ENCODE measurements at places on chromosomes 6 and 20.
A peak's percentile ranks its signal among the peaks of the same experiment; 100 is the strongest.

GRCh38 chr6:89311853-89312531, 3.1 kb downstream of the GABRR2 start:
- peak overlapping the region; percentile 33 for H3K4me3 ChIP-seq
- H3K4me1 ChIP-seq = peaks cover 15% of the 10 kb centered on the region
- H3K27ac ChIP-seq = peak overlapping the region; percentile 70
- no peaks in the 10 kb centered on the region for H3K36me3 ChIP-seq
- no peaks in the 10 kb centered on the region for H3K27me3 ChIP-seq

GRCh38 chr6:57021086-57021720, 25.3 kb upstream of the KIAA1586 start:
- no peaks in the 10 kb centered on the region for H3K27me3 ChIP-seq
- DNase-seq = no peak
- no peaks in the 10 kb centered on the region for H3K36me3 ChIP-seq
- no peak overlapping the region for H3K4me3 ChIP-seq

- no peaks in the 10 kb centered on the region for H3K4me1 ChIP-seq
- H3K27me3 ChIP-seq = no peaks in the 10 kb centered on the region
- no peaks in the 10 kb centered on the region for H3K36me3 ChIP-seq
- H3K4me3 ChIP-seq = no peak overlapping the region
- H3K27ac ChIP-seq = no peak overlapping the region
- DNase-seq = no peak
These were observed 182.7 kb downstream of the ZFP64 start for GRCh38 chr20:52008874-52009273.

- no peaks in the 10 kb centered on the region for H3K36me3 ChIP-seq
- H3K4me1 ChIP-seq = peaks cover 40% of the 10 kb centered on the region
- no peaks in the 10 kb centered on the region for H3K27me3 ChIP-seq
- peak overlapping the region; percentile 15 for H3K27ac ChIP-seq
- H3K4me3 ChIP-seq = peak overlapping the region; percentile 26
These were observed 107.1 kb downstream of the BANF2 start for GRCh38 chr20:17806739-17807441.

DNA sequence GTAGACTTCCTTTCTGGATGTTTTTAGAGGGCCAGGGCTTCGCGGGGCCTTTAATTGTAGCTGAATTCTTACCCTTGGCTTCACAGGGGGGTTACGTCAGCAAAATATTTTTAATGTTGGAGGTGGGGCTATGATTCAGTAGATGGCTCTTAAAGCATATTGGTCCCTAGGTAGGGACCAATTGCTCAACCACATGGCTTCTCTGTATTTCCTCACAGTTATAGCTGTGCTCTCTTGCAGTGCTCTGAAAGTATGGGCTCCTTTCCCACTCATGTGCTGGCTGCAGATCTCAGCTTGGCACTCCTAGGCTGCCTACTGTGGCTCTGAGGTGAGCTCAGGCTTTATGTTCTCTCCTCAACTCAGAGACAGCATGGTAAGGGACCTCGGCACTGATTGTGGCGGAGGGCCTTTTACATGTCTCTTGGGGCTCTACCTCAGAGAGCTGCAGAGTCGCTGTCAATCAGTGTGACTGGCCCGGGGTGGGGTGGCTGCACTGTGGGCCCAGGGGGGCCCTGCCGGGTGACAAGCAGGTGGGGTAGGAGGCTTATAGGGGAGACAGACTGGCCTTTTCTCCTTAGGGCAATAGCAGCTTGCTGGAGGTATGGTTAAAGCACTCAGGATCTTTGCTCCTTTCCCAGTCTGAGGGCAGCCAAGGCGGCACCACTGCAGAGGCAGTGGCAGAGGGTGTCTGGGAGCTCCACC, 318.0 kb downstream of the DOK5 start:
- no peaks in the 10 kb centered on the region for H3K36me3 ChIP-seq
- no peak overlapping the region for H3K4me3 ChIP-seq
- no peak overlapping the region for H3K27ac ChIP-seq
- H3K4me1 ChIP-seq = no peaks in the 10 kb centered on the region
- no peak for DNase-seq
- no peaks in the 10 kb centered on the region for H3K27me3 ChIP-seq

GRCh38 chr20:63049561-63050221, 42.9 kb upstream of the BHLHE23 start:
- H3K36me3 ChIP-seq = no peaks in the 10 kb centered on the region
- no peak overlapping the region for H3K4me3 ChIP-seq
- H3K27ac ChIP-seq = no peak overlapping the region
- no peak for DNase-seq

GRCh38 chr20:11702721-11703518, 214.8 kb upstream of the BTBD3 start:
- no peak for DNase-seq
- no peaks in the 10 kb centered on the region for H3K36me3 ChIP-seq
- H3K27me3 ChIP-seq = no peaks in the 10 kb centered on the region
- no peak overlapping the region for H3K4me3 ChIP-seq
- H3K27ac ChIP-seq = no peak overlapping the region

DNA sequence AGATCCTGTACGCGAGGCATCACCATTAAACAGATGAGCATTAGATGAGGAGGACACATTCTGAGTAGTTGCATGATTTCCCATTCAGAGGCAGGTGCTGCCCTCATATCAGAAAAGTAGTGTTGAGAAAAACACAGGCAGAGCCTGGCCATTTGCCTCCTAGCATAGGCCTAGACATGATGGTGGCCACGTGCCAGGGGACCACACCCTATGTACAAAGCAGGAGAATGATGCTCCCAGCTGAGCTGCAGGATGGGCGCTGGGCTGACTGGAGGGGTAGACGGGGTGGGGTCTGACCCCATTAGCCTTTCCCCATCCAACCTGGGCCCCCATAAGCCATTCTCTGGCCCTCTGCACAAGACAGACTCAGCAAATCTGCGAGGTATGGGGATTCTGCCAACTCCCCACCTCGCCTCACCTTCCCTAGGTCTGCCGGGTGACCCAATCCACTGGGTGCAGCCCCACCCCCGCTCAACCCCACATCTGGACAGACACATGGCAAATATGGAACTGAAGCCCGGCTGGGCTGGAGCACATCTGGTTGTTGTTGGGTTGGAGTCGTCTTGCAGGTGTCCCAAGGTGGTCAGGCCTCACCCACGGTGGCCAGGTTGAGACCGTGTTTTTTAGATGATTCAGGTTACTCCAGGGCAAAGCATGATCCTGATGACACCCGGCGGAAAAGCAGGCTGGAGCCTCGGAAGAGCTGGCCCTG, 13.9 kb downstream of the PI16 start:
- H3K4me3 ChIP-seq = no peak overlapping the region
- H3K4me1 ChIP-seq = peaks cover 14% of the 10 kb centered on the region
- no peak for DNase-seq
- no peak overlapping the region for H3K27ac ChIP-seq
- H3K36me3 ChIP-seq = peaks cover 55% of the 10 kb centered on the region

GRCh38 chr6:143294265-143294860, 156.1 kb downstream of the ADAT2 start:
- no peak for DNase-seq
- no peaks in the 10 kb centered on the region for H3K27me3 ChIP-seq
- H3K27ac ChIP-seq = no peak overlapping the region
- no peaks in the 10 kb centered on the region for H3K4me1 ChIP-seq
- H3K36me3 ChIP-seq = no peaks in the 10 kb centered on the region
- H3K4me3 ChIP-seq = no peak overlapping the region

- H3K4me1 ChIP-seq = no peaks in the 10 kb centered on the region
- no peaks in the 10 kb centered on the region for H3K36me3 ChIP-seq
- no peak overlapping the region for H3K4me3 ChIP-seq
- no peak for DNase-seq
- H3K27me3 ChIP-seq = no peaks in the 10 kb centered on the region
These were observed 40.1 kb downstream of the SNRPB start for GRCh38 chr20:2430538-2430937.

DNA sequence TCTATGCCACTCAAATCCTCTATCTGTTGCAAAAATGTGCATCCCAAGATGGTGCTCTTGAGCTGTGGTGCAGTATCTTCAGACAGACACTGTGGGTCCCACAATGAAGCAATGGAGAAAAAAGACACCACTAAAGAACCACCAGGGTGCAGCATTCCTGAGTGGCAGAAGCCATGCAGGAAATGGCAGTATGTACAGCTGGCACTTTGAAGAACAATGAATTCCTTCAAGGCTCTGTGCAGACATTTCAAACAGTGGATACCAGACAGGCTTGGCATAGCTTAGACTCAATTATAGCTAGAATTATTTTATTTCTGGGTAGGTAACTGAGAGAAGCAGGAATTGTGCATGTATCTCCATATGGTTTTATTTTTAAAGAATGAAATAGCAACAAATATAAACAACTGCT, 24.0 kb upstream of the HDAC2 start:
- H3K4me3 ChIP-seq = no peak overlapping the region
- H3K36me3 ChIP-seq = no peaks in the 10 kb centered on the region
- H3K27me3 ChIP-seq = no peaks in the 10 kb centered on the region
- H3K4me1 ChIP-seq = peaks cover 9% of the 10 kb centered on the region
- DNase-seq = no peak

DNA sequence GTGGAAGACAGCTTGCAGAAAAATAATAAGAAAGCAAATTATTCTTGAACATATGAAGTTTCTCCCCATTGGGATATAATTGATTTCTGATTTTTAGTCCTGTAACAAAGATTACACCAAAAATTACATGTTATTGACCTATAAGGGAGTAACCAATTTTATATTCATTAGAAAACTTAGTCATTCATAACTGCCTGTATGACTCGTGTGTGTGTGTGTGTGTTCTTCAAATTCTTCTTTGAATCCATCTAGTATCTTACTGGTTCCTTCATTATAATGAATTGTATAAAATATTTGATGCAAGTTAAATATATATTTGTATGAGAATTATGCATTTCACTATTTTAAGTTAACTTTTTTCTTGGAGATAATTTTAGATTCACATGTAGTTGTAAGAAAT, 310.4 kb downstream of the HAO1 start:
- no peaks in the 10 kb centered on the region for H3K27me3 ChIP-seq
- H3K27ac ChIP-seq = no peak overlapping the region
- H3K4me1 ChIP-seq = no peaks in the 10 kb centered on the region
- no peaks in the 10 kb centered on the region for H3K36me3 ChIP-seq

- no peak overlapping the region for H3K4me3 ChIP-seq
- no peak overlapping the region for H3K27ac ChIP-seq
- no peaks in the 10 kb centered on the region for H3K27me3 ChIP-seq
- peaks cover 12% of the 10 kb centered on the region for H3K4me1 ChIP-seq
- DNase-seq = no peak
These were observed 7.8 kb downstream of the DUSP15 start for GRCh38 chr20:31862506-31862905.

DNA sequence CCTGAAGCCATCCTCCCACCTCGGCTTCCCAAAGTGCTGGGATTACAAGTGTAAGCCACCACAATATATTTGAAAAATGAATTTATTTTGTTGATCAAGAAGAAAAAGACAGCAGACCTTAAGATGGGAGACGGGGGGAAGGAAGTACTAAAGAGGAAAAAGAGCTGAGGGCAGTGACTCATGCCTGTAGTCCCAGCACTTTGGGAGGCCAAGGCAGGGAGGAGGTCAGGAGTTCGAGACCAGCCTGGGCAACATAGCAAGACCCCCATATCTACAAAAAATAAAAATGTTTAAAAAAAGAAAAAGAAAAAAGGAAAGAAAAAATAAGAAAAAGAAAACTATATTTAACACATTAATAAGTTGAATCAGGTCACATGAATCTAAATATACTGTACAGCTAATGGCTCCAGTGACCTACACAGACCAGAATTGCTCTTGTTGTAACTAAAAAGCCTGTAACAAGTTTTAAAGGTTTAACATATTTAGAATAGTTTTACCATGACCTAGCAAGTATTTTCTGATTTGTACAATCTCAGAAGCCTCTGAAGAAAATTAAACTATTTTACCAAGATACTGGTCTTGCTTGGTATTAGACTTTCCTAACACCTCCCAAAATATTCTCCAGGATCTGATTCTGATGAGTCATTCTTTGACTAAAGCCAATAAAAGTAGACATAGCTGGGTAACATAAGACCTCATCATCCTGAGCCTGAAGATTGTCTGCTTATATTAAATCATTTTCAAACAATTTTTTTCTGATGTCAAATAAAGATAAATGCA, 4.3 kb upstream of the AKIRIN2 start:
- no peaks in the 10 kb centered on the region for H3K36me3 ChIP-seq
- no peaks in the 10 kb centered on the region for H3K27me3 ChIP-seq
- H3K4me1 ChIP-seq = no peaks in the 10 kb centered on the region

DNA sequence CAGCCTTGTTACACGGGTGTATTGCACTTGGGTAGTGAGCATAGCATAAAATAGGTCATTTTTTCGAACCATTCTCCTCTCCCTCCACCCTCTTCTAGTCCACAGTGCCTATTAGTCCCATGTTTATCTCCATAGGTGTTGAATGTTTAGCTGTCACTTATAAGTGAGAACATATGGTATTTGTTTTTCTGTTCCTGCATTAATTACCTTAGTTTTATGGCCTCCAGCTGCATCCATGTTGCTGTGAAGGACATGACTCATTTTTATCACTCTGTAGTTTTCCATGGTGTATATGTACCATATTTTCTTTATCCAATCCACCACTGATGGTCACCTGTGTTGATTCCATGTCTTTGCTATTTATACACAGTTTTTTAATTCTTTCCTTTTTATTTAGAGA, 889.5 kb downstream of the EYS start:
- DNase-seq = no peak
- no peaks in the 10 kb centered on the region for H3K27me3 ChIP-seq
- H3K27ac ChIP-seq = no peak overlapping the region
- no peaks in the 10 kb centered on the region for H3K36me3 ChIP-seq
- no peak overlapping the region for H3K4me3 ChIP-seq

DNA sequence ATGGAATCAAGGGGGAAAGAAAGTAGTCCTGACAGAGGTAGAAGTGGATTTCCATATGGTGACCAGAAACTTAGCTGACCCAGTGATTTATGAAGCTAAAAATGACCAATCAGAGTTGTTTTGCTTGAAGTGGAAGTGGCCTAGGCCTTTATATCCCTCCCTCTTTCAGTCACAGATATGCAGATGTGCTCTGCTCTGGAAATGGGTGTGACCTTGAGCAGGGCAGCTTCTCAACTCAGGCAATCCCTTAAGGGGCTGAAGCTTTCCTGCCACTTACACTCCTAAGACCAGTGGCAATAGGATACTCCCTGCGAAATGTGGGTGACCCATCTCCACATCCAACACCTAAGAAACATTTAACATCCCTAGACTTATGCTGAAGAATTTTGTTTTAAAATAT, 256.6 kb downstream of the EYS start:
- H3K27ac ChIP-seq = no peak overlapping the region
- DNase-seq = no peak
- H3K4me3 ChIP-seq = no peak overlapping the region
- no peaks in the 10 kb centered on the region for H3K4me1 ChIP-seq

DNA sequence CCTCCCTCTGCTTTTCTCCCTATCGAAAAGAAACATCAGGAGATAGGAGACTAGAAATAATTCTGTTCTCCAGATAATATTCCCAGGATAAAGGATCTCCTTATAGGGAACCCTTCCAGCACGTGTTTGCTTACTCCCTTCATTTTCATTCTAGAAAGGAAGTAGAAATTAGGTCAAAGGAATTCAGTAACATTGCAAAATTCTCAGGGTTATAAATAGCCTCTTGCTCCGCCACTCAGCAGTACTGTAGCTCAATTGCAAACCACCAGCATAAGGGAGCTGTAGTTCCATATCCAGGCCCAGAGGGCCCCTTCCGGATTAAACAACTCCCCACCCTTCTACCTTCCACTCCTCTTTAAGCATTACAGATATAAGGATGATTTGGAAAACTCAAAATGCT, 6.2 kb downstream of the ELMO2 start:
- peaks cover 3% of the 10 kb centered on the region for H3K36me3 ChIP-seq
- H3K4me3 ChIP-seq = peak overlapping the region; percentile 29

GRCh38 chr20:61974357-61974665, 91.4 kb downstream of the TAF4 start:
- H3K4me3 ChIP-seq = no peak overlapping the region
- peaks cover 31% of the 10 kb centered on the region for H3K36me3 ChIP-seq
- H3K27ac ChIP-seq = no peak overlapping the region
- no peaks in the 10 kb centered on the region for H3K4me1 ChIP-seq

All from thoracic aorta (tissue), 2 donors.